Sciatic nerve (tissue), 2 donors: ENCODE measurements at places on chromosomes 2 and 18.
A peak's percentile ranks its signal among the peaks of the same experiment; 100 is the strongest.

GRCh38 chr2:170714381-170715061 is 616 bp upstream of the SP5 start:
- peak; percentile 64 for DNase-seq

GRCh38 chr2:96150791-96151594 is 5.8 kb upstream of the DUSP2 start:
- peak; percentile 42 for DNase-seq

- no peak for DNase-seq
These were observed 208.2 kb upstream of the REV1 start for GRCh38 chr2:99697811-99698568.

DNA sequence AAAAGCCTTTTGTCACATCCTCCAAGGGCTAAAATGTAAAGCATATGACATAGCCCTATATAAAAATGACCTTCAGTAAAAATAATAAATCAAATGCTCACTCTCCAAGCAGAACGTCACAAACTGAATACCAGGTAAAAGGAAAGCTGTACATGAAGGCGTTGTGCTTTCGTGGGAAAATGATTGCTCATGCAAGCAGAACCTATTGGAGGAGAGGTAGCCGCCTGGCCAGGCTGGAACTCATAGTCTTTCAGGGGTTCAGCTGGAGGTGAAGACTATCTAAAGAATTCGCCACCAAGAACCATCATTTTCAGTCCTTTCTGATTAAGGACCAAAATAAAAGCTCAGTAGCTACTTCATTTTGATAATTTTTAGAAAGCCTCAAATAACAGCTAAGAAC is 44.7 kb downstream of the ANKRD44 start:
- DNase-seq: no peak

DNA sequence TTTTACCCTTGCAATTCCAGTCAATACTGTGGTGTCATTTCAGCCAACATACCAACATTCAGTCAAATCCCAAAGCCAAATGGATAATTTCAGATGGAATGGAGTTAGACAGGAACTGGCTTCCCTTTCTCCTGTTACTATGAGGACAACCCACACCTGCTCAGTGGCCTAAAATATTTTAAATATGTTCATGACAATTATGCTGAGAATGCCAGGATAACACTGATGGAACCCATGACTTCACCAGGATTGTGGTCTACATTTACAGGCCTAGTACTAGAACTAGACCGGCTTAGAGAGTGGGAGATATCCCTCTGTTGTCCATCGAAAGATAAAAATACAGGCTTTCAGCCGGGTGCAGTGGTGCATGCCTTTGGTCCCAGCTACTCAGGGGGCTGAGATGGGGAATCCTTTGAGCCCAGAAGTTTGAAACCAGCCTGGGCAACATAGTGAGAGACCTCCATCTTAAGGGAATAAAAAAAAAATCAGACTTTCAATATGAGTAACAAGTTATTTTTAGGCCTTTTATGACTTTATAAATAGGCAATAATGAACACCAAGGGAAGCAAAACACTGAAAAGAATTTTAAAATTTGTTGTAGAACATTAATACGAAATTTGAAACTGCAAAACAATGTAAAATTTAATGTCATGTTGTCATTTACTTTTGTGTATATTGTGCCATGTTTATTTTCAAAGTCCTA is 14.2 kb downstream of the GPATCH11 start:
- no peak for DNase-seq

- no peak for DNase-seq
These were observed 67.3 kb downstream of the TMEM237 start for GRCh38 chr2:201575971-201576370.

- DNase-seq: no peak
These were observed 115.3 kb upstream of the RBBP8 start for GRCh38 chr18:22817844-22818243.
